OCI-M1 (cell line): ENCODE measurements at places on chromosomes 5 and 9.

GRCh38 chr5:172437445-172438318 is 16.6 kb downstream of the SH3PXD2B start:
- DNase-seq = peak; percentile 37

GRCh38 chr5:82174128-82174918 is 103.8 kb downstream of the RPS23 start:
- DNase-seq = peak; percentile 84

DNA sequence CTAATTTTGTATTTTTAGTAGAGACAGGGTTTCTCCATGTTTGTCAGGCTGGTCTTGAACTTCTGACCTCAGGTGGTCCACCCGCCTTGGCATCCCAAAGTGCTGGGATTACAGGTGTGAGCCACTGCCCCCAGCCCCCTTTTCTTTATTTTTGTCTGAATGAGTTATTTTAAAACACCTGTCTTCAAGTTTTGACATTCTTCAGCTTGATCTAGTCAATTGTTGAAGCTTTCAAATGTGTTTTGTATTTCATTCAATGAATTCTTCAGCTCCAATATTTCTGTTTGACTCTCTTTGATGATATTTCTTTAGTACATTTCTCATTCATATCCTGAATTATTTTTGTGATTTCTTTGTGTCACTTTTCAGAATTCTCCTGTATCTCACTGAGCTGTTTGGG is 486.2 kb downstream of the DMAC1 start:
- DNase-seq = peak; percentile 85

GRCh38 chr5:10457682-10458574 is 16.2 kb downstream of the ROPN1L start:
- DNase-seq = no peak

DNA sequence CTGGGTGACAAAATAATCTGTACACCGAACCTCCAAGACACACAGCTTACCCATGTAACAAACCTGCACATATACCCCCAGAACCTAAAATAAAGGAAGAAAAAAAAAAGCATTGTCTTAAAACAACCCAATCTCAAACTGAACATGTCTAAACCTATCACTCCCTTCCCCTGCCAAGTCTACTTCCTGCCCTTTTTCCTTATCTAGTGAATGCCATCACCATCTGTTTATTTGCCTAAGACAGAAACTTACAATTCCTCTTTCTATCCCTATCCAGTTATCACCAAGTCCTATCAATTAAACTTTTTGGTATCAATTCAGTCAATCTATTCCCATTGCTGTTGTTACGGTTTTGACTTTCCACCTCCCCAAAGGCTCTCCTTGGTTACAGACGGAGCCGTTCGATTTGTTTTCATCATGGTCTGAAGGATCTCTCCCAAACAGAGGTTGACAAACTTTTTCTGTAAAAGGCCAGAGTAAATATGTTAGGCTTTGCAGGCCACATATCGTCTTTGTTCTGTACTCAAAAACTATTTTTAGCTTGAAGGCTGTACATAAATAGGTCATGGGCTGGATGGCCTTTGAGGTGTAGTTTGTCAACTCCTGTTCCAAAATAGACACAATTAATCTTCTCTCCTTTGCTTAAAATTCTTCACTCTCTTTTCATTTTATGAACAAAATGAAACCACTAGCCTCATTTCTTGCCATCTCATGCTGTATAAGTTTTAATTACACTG is 12.1 kb downstream of the NOL8 start:
- peak; percentile 49 for DNase-seq

- no peak for DNase-seq
Measured at GRCh38 chr9:117245175-117245829, 169.6 kb downstream of the ASTN2 start.

GRCh38 chr9:119052339-119053030 is 316.8 kb downstream of the BRINP1 start:
- DNase-seq = no peak

- DNase-seq = peak; percentile 44
Measured at GRCh38 chr5:154446195-154447088, 645 bp downstream of the SAP30L start.

- DNase-seq = no peak
Measured at GRCh38 chr9:119959846-119960545, 590.8 kb upstream of the BRINP1 start.

GRCh38 chr5:90982576-90982975 is 400.5 kb downstream of the ARRDC3 start:
- DNase-seq = peak; percentile 67

DNA sequence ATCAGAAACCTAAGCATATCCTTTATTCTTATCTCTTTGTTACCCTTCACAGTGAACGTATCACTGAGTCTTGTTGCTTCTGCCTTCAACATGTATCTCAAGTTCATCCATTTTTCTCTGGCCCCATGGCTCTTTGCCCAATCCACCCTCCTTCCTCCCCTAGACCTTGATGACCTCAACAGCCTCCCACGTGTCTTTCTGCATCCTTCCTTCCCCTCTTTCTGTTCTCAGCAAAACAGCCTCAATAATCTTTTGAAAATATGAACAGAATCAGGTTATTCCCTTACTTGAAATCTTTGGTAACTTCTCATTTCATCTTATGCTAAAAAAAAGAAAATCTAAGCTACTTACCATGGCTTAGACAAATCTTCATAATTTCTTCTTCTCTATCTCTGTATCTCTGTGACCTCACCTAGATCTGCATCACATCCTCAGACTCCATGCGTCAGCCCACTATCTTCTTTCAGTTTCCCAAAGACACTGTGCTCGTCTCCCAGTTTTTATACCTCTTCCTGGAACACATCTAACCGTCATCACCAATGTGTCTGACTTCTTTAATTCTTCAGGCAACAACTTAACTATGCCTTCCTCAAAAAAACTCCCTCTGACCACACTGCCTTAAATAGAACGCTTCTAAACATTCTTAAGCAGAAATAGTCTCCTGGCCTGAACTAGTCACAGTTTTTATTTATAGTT is 208.0 kb downstream of the PARP8 start:
- DNase-seq = peak; percentile 73

DNA sequence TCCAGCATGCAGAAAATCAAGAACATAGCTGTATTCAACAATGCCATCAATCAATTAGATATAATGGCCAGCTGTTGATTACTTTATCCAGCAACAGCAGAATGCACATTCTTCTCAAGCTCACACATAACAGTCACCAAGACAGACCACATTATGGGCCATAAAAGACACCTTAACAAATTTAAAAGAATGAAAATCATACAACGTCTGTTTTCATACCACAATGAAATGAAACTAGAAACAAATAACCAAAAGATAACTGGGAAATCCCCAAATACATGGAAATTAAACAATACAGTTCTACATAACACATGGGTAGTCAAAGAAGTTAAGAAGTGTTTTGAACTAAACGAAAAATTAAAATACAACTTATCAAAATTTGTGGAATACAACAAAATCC is 130.9 kb upstream of the GNA14 start:
- DNase-seq = no peak

DNA sequence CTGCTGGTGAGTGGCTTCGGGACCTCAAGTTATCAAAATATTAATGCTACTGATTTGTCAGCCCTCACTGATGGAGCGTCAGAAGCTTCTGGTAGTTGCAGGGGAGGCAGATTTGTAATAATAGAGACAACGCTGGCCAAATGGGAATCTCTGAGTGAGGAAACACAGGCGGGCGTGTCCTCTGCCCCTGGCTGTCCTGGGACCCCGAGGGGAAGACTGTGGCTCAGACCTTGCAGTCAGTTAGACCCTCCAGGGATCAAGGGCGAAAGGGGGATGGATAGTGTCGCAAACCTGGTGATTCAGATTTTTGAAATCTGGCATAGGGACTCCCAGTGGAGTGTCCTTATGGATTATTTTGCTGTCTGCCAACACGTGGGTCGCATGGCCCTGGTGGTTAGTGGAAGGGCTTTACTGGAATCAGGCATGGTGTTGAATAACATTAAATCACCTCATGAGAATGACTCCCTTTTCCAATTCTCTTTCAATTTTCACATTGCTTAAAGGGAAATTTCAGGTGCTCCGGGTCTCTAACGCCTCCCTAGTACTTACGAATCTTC is 35.1 kb upstream of the NTNG2 start:
- no peak for DNase-seq

DNA sequence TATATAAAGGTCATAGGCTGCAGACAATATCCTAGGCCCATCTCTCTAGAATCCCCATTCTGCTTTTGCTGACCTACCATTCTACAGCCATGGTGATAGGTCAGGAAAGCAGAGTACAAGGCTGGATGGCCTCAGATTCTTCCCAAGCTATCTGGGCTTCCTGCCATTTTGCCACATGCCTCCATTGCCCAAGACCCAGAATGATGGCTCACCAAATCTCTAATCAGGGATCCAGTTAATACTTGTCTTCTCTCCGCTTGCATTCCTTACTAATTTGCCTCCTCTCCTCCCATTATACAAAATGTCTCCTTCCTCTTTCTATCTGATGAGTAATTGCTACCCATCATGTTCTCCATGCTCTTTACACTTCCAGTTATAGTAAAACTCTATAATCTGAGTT is 22.7 kb upstream of the NDUFS4 start:
- DNase-seq = no peak

DNA sequence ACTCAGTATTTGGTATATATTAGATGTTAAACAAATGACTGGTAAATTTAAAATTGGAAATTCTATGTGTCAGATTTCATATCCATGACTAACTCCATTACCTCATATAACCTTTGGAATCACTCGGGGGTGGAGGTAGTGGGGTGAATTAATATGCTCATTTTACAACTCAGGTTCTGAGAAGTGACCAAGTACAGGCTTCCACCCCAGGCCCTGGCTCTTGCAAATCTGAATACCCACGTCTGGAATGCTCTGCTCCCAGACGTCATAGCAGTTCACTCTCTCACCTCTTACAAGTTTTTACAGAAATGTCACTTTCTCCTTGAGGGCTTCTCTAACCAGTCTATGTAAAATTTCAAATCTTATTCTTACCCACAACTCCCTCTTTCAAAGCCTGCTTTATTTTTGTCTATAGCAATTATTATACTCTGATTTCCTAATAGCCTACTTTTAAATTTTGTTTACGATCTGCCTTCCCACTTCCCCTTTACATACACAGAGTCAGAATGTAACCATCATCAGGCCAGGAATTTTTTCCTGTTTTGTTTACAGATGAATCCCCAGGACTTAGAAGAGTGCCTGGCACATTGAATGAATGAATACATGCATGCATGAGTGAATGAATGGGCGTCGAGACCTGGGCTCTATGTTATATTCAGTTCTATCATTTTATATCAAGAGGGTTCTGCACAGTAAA is 134.1 kb upstream of the IFNE start:
- DNase-seq = no peak

DNA sequence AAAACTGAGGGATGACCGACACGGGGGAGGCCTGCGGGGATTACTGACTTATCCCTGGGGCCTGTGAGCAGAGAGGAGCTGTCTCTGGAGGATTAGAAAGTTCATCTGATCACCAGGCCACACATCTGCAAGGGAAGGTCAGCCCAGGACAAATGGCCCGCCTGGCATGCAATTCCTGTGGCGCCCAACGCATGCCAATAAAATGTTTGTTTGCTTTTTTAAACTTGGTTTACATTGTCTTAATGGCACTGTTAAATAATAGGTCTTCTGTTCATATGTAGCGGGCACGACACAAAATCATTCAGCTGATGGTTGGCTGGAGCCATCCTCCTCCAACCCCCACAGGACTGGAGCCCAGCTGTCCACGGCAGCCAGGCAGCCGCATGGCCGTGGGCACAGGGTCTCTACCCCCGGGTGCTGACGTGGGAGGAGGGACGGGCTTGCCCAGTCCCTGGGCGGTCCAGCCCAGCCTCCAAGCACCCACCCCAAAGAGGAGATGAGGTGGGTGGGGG is 41.0 kb upstream of the SLC12A7 start:
- no peak for DNase-seq

DNA sequence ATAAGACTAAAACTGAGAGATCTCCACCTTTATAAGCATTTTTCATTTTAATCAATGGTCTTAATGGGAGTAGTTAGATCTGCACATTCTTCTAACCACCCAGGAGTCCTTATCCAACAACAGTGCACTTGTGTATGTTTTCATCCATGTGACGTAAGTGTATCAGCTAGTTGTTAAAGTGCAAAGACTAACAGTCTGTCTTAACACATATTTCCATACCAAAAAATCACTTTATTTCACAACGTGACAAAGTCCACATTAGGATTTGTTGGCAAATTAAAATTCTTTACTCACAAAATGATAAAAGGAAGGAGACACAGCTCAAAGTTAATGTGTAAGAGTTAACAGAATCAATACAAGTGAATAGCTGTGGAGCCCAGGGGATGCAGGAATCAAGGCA is 1.9 kb upstream of the SMC2 start:
- DNase-seq = no peak

GRCh38 chr9:79012561-79012960 is 559.2 kb upstream of the TLE4 start:
- no peak for DNase-seq

DNA sequence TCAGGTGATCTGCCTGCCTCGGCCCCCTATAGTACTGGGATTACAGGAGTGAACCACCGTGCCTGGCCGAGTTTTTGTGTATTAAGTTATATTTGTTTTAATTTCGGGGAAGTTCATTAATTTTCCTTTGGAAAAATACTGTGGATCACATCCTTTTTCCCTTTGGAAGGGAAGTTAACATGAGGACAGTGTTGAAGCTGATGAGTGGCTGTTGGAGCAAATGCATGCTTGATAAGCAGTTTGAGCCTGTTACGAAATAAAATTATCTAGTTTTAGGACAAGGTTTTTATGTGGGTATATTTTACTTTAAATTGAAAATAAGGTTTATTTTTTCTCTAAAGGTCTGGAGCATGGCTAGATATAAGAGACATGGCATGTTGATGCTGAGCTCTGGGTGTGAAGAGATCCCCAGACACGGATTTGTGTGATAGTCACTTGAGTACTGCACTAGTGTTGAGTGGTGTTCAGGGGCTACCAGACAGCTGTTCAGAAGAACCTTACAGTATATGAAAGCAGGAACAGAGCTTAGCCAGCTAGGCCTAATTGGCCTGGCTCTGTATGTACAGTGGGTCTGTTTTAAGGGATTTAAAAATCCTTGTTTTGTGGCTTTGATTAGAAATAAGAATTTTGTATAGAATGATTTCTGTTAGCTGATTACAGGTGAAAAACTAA is 17.4 kb downstream of the LMNB1 start:
- no peak for DNase-seq
